Thoracic aorta (tissue), 2 donors: ENCODE measurements at places on chromosomes 2 and 18. TPM values are rescaled to one million over a fixed set of nuclear protein-coding genes. Genes with fewer than 3 reads are reported as not detected.

The RIT2 gene
- total RNA-seq: not detected

DNA sequence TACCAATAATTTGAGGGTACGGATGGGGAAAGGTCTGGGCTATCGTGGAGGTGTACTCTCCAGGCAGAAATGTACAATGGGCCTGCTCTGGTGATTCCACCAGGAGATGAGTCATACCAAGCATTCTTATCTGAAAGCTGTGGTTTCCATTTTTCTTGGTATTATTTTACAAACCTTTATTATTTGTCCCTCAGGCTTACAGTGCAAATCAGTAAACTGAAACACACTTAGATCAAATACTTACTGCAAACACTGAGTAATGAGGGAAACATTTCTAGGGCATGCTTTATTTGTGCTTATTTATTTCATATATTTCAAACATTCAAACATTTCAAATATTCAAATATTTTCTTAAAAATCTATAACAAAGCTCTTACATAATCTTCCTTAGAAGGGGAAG, 319.8 kb downstream of the RND3 start:
- H3K4me3 ChIP-seq: no peak overlapping the region
- peaks cover 45% of the 10 kb centered on the region for H3K4me1 ChIP-seq
- no peak overlapping the region for H3K27ac ChIP-seq
- no peaks in the 10 kb centered on the region for H3K27me3 ChIP-seq
- no peak for DNase-seq
- no peaks in the 10 kb centered on the region for H3K36me3 ChIP-seq

The POTEI gene
- total RNA-seq: not detected

- H3K36me3 ChIP-seq: peaks cover 7% of the 10 kb centered on the region
- no peaks in the 10 kb centered on the region for H3K4me1 ChIP-seq
- DNase-seq: no peak
- H3K27me3 ChIP-seq: no peaks in the 10 kb centered on the region
- H3K27ac ChIP-seq: no peak overlapping the region
These were observed 48.6 kb downstream of the ATP9B start for GRCh38 chr18:79117788-79118187.

The GAL3ST2 gene
- 2.2 TPM for total RNA-seq

The SLC4A5 gene
- 2.2 TPM for total RNA-seq

The ADNP2 gene
- 21.6 TPM for total RNA-seq

The ESPNL gene
- 0.35 TPM for total RNA-seq

DNA sequence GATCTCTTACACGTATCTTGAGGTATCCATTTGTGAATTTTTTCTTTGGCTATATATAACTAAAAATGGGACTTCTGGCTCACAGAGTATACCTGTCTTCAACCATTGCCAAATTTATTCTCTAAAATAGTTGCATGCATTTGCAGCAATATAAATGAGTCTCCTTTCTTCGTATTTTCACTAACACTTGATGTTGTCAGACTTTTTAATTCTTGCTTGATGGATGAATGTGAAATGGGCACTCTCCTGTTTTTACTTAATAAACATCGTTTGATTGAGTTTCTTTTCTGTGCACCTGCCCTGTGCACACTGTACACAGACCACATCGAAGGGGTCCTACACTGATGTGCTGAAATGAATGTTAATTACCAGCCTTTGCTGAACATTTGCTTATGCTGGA, 121.8 kb downstream of the DDX1 start:
- no peak for DNase-seq
- no peaks in the 10 kb centered on the region for H3K27me3 ChIP-seq
- H3K4me3 ChIP-seq: no peak overlapping the region
- H3K36me3 ChIP-seq: no peaks in the 10 kb centered on the region

- no peak overlapping the region for H3K27ac ChIP-seq
- no peaks in the 10 kb centered on the region for H3K27me3 ChIP-seq
- no peak for DNase-seq
- H3K36me3 ChIP-seq: no peaks in the 10 kb centered on the region
These were observed 17.8 kb upstream of the KCNK3 start for GRCh38 chr2:26674771-26675170.

- no peak overlapping the region for H3K4me3 ChIP-seq
- no peak overlapping the region for H3K27ac ChIP-seq
- no peaks in the 10 kb centered on the region for H3K36me3 ChIP-seq
- no peak for DNase-seq
- H3K4me1 ChIP-seq: no peaks in the 10 kb centered on the region
These were observed 245.8 kb downstream of the SOX11 start for GRCh38 chr2:5937851-5938565.

- H3K36me3 ChIP-seq: no peaks in the 10 kb centered on the region
- no peak overlapping the region for H3K27ac ChIP-seq
- H3K4me1 ChIP-seq: no peaks in the 10 kb centered on the region
- H3K27me3 ChIP-seq: no peaks in the 10 kb centered on the region
- H3K4me3 ChIP-seq: no peak overlapping the region
These were observed 22.4 kb downstream of the TEX51 start for GRCh38 chr2:126921066-126921465.

GRCh38 chr2:157421331-157421944, 22.5 kb downstream of the CYTIP start:
- no peak overlapping the region for H3K27ac ChIP-seq
- no peak overlapping the region for H3K4me3 ChIP-seq
- H3K4me1 ChIP-seq: no peaks in the 10 kb centered on the region
- no peaks in the 10 kb centered on the region for H3K27me3 ChIP-seq
- no peaks in the 10 kb centered on the region for H3K36me3 ChIP-seq

- H3K27me3 ChIP-seq: no peaks in the 10 kb centered on the region
- peak overlapping the region; percentile 30 for H3K4me3 ChIP-seq
- H3K36me3 ChIP-seq: no peaks in the 10 kb centered on the region
- H3K27ac ChIP-seq: no peak overlapping the region
These were observed 462.6 kb downstream of the SLC4A3 start for GRCh38 chr2:220090050-220090449.

DNA sequence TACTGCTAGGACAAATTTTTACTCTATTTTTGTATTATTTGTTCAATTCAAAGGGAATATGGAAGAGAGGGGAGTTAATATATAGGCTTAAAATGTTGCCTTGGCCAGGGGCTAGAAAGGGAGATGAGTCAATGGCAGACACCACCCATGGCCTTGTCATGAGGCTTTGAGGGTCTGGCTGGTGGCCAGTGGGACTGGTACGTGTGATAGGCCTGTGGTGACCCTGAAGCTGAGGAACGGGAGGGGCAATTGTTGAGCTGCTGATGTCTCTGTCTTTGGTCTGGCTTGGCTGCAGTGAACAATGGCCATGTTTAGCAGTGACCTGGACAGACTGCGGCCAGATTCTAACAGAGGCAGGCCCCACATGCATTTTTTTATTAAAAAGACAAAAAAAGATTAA, 18.5 kb downstream of the GKN1 start:
- H3K4me1 ChIP-seq: no peaks in the 10 kb centered on the region
- H3K27ac ChIP-seq: no peak overlapping the region
- H3K27me3 ChIP-seq: no peaks in the 10 kb centered on the region
- no peak overlapping the region for H3K4me3 ChIP-seq
- DNase-seq: no peak

DNA sequence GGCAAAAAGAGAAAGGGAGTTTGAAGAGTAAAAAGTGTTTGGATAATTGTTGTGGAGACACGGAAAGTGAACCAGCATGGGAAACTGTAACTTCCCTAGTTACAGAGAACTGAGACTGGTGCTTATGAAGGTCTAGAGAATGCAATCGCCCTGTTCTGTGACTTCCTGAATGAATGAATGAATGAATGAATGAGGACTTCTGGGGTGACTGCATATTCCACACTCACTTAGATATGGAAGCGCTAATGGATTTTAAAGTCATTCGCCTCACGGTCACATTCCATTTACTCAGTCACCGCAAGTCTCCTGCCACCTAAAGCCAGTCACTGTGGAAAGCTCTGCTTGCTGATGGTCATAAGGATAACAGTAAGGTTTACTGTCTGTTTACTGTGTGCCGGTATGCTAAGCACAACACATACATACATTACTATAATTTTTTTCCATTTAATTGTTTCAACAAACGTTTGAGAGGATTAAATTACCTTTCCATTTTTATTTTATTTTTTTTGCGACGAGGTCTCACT, 138.2 kb downstream of the CABLES1 start:
- no peaks in the 10 kb centered on the region for H3K36me3 ChIP-seq
- no peak overlapping the region for H3K4me3 ChIP-seq
- DNase-seq: no peak
- no peak overlapping the region for H3K27ac ChIP-seq
- H3K4me1 ChIP-seq: peaks cover 15% of the 10 kb centered on the region
- no peaks in the 10 kb centered on the region for H3K27me3 ChIP-seq

- H3K27me3 ChIP-seq: no peaks in the 10 kb centered on the region
- no peaks in the 10 kb centered on the region for H3K36me3 ChIP-seq
- DNase-seq: peak; percentile 80
- H3K4me1 ChIP-seq: peaks cover 17% of the 10 kb centered on the region
- peak overlapping the region; percentile 72 for H3K27ac ChIP-seq
- peak overlapping the region; percentile 22 for H3K4me3 ChIP-seq
These were observed 88.2 kb downstream of the PLB1 start for GRCh38 chr2:28583899-28584553.

The EFEMP1 gene
- 2,754 TPM for total RNA-seq

DNA sequence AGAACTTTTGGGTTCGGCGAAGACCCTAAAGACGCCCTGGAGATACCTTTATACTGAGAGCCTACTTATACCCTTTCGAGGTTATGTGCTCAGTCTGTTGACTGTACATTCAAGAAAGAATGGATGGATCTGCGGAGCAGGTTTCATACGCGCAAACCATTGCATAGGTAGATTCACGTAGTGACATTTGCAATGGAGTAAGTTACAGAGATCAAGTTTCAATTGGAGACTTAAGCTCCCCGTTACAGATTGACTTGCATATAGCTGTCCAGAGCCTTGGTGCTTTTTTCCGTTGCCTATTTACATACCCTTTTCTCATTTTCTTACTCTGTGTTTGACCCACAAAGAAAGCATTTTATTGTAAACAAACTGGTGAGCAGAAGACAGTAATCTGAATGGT, 923 bp downstream of the PSMD1 start:
- no peaks in the 10 kb centered on the region for H3K36me3 ChIP-seq
- peaks cover 17% of the 10 kb centered on the region for H3K4me1 ChIP-seq
- no peaks in the 10 kb centered on the region for H3K27me3 ChIP-seq
- DNase-seq: no peak
- peak overlapping the region; percentile 87 for H3K4me3 ChIP-seq
- peak overlapping the region; percentile 89 for H3K27ac ChIP-seq

DNA sequence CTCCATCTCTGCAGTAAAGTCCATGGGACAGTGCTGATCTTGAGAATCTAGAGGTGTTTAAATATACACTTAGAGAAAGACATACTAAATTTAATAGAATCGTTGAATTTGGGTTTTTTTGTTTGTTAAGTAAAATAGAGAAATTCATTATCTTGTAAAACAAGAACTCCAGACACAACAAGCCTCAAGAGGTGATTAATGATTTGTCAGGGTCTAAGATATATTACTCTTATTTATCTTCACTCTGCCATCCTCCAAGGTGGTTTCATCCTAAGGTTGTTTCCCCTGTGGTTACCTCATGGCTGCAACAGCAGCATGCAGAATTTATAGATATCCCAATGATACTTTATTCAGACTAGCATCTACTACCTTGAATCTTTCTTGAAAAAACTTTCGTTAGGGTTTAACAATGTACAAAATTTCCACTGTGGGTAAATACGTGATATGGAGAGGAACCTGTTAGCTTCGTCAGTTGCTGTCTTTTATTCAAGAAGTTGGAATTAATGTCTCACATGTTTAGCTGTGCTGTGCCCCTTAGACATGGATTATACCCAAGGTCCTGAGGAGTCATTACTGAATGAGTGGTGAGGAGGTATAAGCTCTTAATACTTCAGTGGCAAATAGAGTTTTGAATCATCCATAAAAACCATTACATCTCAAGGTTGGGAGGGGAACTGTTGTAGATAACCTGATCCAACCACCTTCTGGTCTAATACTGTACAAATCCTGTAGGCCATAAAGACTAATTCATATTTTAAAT, 128.0 kb downstream of the GPD2 start:
- no peak overlapping the region for H3K27ac ChIP-seq
- no peak for DNase-seq
- no peaks in the 10 kb centered on the region for H3K27me3 ChIP-seq
- H3K4me3 ChIP-seq: no peak overlapping the region
- H3K36me3 ChIP-seq: no peaks in the 10 kb centered on the region
- no peaks in the 10 kb centered on the region for H3K4me1 ChIP-seq

- no peak for DNase-seq
- no peaks in the 10 kb centered on the region for H3K27me3 ChIP-seq
- H3K27ac ChIP-seq: no peak overlapping the region
- no peak overlapping the region for H3K4me3 ChIP-seq
These were observed 289.8 kb downstream of the ALPK2 start for GRCh38 chr18:58338961-58339592.

DNA sequence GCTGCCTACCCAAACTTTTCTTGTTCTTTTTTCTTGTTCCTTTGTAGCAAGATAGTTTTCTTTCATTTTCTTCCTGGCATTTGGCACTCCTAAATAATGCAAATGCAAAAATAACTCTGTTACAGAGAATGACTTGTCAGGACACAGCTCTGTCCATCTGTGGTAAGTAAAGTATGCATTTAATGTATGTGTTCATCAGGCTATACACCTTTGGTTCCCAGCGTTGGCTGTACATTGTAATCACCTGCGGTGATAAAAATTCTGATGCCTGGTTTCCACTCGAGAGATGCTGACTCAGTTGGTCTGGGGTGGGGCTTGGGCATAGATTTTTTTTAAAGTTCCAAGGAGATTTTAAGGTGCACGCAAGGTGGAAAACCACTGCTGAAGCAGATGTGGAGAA, at the start of gene SERPINB13:
TSS of gene SERPINB13 (plus strand) at position 378 of the 400 bp plus-strand sequence. CDS start 1,325 bp downstream, outside the sequence.
- no peaks in the 10 kb centered on the region for H3K4me1 ChIP-seq
- no peaks in the 10 kb centered on the region for H3K36me3 ChIP-seq
- no peak within 1 kb of the TSS for H3K4me3 ChIP-seq
- DNase-seq: no peak
- no peaks in the 10 kb centered on the region for H3K27me3 ChIP-seq

GRCh38 chr18:77206676-77207374, 42.8 kb upstream of the GALR1 start:
- H3K4me3 ChIP-seq: no peak overlapping the region
- H3K27me3 ChIP-seq: no peaks in the 10 kb centered on the region
- H3K36me3 ChIP-seq: no peaks in the 10 kb centered on the region
- H3K4me1 ChIP-seq: peaks cover 13% of the 10 kb centered on the region

The D2HGDH gene
- 38.0 TPM for total RNA-seq

DNA sequence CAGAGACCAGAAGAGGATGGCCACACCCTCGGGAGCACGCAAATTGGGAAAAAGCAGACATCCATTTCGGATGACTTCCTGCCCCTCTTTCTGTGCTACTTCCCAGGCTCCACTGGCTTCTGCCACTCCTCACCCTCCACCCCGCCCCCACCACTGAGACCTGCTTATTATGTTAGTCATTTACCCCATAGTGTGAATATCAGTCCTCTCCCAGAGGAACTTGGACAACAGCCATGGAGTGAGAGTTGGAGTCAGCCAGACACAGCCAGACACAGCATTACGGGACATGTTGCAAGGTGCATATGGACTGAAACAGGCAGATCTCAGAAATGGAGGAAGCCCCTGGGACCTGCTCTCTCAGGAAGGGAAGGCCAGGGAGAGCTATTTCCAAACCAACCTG, 51.8 kb downstream of the CTIF start:
- peaks cover 20% of the 10 kb centered on the region for H3K4me1 ChIP-seq
- peak; percentile 40 for DNase-seq
- no peaks in the 10 kb centered on the region for H3K27me3 ChIP-seq
- no peaks in the 10 kb centered on the region for H3K36me3 ChIP-seq
- no peak overlapping the region for H3K4me3 ChIP-seq
- H3K27ac ChIP-seq: peak overlapping the region; percentile 68

GRCh38 chr2:42931146-42931817, 138.9 kb upstream of the HAAO start:
- DNase-seq: no peak
- no peaks in the 10 kb centered on the region for H3K36me3 ChIP-seq
- H3K27ac ChIP-seq: peak overlapping the region; percentile 77
- no peaks in the 10 kb centered on the region for H3K27me3 ChIP-seq
- H3K4me1 ChIP-seq: peaks cover 45% of the 10 kb centered on the region

- no peak for DNase-seq
- H3K36me3 ChIP-seq: no peaks in the 10 kb centered on the region
- H3K4me3 ChIP-seq: no peak overlapping the region
- no peaks in the 10 kb centered on the region for H3K4me1 ChIP-seq
- no peaks in the 10 kb centered on the region for H3K27me3 ChIP-seq
These were observed 56.7 kb downstream of the LBH start for GRCh38 chr2:30287857-30288513.
